M059J (cell line): ENCODE measurements at places on chromosomes 16 and 17. TPM values are rescaled to one million over a fixed set of nuclear protein-coding genes. Genes with fewer than 3 reads are reported as not detected.
A peak's percentile ranks its signal among the peaks of the same experiment; 100 is the strongest.

GRCh38 chr17:74043976-74044375 lies 159.5 kb upstream of the RPL38 start:
- no peak for DNase-seq

DNA sequence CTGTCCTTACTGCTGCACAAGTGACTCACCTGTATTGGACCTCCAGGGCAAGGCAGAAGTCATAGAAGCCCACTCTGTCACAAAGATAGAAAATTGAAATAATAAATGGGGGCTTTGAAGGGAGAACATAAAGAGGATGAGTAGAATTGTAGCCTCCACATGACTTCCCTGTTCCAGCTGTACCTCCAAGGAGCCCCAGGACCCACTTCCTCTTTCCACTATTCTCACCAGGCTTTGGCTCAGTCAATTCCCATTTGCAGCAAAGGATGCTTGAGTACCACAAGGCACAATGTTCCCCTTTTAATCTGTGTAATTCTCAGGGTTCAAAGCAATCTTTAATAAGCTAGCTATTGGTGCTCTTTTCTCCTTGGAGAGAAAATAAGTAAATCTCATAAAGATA lies 512.1 kb downstream of the TOX3 start:
- no peak for DNase-seq

DNA sequence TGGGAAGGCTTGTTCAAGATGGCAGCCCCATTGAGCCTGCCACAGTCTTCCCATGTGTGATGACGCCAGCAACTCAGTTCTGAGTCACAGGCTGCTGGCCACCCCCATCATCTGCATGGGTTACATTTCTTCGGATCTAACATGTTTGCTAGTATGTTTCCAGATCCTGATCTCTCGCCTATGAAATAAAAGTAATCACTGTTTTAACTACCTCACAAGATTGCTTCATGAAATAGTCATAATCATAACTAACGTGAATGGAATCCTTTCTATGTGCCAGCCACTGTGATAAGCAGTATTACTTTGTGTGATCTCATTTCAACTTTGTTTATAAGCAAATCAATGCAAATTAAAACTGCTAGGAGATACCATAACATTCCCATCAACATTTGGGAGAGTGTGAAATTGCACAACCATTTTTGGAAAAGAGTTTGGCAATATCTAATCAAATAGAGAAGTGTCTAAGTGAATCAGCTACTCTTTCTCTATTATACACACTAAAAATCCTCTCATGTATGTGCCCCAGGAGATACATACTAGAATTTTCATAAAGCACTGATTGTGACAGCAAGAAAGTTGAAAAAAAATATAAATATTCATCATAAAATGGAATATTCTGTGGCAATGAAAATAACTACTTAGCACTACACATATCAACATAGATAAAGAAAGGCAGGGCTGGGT lies 300.2 kb upstream of the IRX5 start:
- peak; percentile 9 for DNase-seq

GRCh38 chr17:1077581-1077985 lies 80.7 kb downstream of the TIMM22 start:
- DNase-seq: no peak

DNA sequence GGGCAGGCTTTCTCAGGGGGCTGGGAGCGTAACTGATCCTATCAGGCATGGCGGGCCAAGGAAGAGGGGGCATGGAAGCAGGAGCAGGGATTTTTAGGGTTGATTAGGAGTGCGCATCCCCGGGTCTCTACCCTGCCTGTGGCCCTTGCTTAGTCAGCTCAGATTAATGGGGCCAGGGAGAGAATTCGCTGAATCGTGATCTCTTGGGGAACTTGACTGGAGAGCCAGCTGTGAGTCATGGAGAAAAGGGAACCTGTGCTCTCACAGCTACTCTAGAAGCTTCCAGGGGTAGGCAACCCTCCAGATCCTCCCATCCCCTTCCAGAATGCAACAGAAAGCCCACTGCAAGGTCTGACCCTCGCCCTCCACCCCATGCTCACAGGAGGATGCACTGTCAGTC lies 3.6 kb downstream of the FOXN1 start:
- peak; percentile 36 for DNase-seq

- peak; percentile 84 for DNase-seq
Observed at GRCh38 chr17:57104461-57105175, 19.6 kb downstream of the AKAP1 start.

DNA sequence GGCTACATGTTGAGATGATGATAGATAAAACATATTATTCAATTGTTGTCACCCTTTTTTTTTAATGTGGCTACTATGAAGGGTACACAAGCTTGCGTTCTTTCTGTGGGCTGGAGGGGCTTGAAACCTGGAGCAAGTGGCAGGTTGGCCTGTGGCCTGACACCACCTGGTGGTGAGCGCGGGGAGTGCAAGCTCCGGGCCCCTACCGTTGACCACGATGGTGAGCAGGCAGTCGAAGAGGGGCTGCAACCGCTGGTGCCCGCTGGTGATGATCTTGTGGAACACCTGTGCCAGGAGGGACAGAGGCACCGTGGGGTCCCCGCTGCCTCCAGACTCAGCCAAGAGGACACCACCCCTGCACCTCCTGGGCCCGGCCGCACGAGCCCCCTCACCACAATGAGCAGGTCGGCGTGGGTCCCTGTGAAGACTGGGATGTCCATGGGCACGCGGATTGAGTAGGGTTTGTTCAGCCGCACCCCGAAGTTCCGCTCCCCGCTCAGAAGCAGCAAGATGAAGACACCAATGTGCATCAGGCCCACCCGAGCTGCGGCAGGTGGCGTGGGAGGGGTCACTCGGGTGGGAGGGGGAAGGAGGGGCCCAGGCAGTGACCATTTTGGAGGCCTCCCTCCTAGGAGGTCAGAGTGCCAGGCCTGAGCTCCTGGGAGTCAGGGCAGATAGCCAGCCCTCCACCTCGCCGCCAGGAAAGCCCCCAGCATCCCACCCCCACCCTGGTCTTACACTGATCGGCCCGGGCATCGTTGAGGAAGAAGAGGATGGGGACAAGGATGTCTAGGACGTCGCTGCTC lies 14.4 kb downstream of the HID1 start:
- peak; percentile 29 for DNase-seq

- no peak for DNase-seq
Observed at GRCh38 chr17:77454242-77455095, 313.7 kb downstream of the SEC14L1 start.

GRCh38 chr16:83928341-83929055 lies 24.5 kb upstream of the OSGIN1 start:
- DNase-seq: peak; percentile 51

GRCh38 chr17:80471922-80472321 lies 4.5 kb downstream of the NPTX1 start:
- no peak for DNase-seq

- DNase-seq: no peak
Observed at GRCh38 chr16:73879621-73880020, 417.0 kb upstream of the PSMD7 start.

DNA sequence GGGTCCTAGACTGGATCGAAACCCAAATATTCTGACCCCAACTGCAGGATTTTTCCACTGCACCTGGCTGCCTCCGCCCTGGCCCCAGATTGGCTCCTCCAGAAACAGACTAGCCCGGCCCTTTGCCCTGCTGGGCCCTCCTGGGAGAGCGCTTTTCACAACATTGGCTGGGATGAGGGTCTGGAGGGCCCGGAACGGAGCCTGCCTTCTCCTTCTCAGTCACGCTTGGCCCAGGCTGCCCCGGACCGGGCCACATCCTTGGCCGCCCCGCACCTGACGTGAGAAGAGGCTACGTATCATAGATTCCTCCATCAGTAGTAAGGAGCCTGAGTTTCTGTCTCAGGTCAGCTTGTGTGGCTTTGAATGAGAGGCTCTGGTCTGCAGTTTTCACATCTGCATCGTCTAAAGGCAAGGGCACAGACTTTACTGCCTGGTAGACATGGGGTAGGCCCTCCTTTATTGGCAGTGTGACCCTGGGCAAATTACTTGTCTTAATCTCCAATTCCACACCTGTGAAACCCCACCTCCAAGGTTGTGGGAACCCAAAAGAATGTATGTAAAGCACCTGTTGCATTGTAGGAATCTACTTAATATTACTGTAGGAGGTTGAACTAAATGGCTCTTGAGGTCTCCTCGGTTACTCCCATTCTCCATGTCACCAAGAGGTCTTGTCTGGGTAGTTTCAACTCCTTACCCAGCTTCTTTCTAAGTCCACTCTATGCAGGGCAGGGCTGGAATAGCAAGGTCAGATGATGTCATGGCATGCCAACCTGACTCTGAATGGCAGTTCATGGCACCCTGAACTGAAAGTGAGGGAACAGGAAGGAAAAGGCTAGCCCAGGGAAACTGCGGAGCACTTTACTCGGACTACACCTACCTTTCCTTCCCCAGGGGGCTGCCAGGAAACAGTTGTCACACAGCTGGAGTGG lies 661 bp downstream of the LRRC3C start:
- peak; percentile 47 for DNase-seq

GRCh38 chr17:58184308-58184985 lies 8.1 kb upstream of the EPX start:
- peak; percentile 87 for DNase-seq

DNA sequence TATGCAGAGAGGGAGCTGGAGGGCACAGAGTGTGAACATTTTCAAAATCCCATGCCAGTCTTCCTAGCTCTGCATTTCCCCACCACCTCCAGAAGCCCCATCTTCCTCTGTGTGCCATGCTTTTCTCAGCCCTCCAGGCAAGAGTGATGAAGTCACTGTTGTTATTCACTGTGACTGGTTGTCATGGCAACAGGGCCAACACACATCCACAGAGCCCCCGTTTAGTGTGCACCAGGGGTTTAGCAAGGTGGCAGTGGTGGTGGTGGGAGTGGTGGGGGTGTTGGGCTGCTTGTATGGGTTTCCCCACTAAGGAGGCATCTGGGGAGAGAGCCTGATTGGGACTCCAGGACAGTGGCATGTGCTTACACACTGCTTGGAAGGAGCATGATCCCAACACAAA lies 309.9 kb upstream of the ASIC2 start:
- DNase-seq: peak; percentile 1

The SENP3 gene
- total RNA-seq: 75.1 and 88.2 TPM in 2 replicates

The KIF22 gene
- 68.6 and 79.0 TPM in 2 replicates for total RNA-seq

The C17orf113 gene
- total RNA-seq: 0.17 and 0.44 TPM in 2 replicates

The EXOC3L1 gene
- total RNA-seq: 0.54 and 1.4 TPM in 2 replicates

The GRB7 gene
- not detected in 2 replicates for total RNA-seq

The KRT39 gene
- 0.20 TPM in 1 of 2 replicates, not detected in the other for total RNA-seq
